ENCODE measurements at places on chromosomes 5 and 9.

- H3K27ac ChIP-seq = no peak overlapping the region
- H3K27me3 ChIP-seq = no peaks in the 10 kb centered on the region
- no peak for DNase-seq
- H3K36me3 ChIP-seq = no peaks in the 10 kb centered on the region
Measured at GRCh38 chr5:83957188-83957587, 236.5 kb upstream of the HAPLN1 start.

DNA sequence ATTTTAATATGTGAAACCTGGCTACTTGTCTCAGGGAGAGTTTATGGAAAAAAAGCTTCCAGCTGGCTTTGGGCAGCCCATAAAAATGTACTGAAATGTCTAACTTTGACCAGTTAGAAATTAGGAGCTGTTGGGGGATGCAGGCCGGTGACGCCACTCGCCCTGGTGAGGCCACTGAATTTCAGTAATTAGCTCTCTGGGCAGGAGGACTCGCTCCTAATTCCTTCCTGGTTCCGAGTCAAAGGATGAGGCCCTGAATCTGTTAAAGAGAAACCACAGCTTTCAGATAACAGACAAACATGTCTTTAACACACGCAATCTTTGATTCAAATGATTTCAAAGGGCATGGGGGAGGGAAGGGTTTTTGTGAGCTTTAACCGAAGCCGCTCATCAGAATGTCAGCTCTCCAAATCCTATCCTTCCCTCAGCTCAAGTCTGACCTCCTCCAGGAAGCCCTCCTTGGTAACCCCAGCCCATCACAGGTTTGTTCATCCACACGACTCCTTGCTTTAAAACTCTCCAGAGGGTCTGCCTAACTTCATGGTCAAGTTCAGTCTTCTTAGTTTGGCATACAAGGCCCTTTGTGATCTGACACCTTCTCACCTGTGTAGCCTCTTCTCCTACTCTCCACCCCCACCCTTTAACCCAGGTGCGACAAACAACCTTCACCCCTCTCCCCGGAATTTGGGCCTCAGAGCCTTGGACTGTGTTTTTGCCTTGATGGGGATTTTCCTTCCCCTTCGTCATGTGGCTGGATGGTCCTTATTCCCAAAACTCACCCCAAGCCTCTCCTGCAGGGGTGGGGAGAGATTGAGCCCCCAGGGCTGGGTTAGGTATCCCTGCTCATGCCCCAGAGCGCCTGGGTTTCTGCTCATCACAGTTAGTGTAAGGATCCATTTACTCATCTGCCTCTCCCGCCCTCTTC lies 13.6 kb upstream of the PHF19 start:
- H3K4me3 ChIP-seq = no peak overlapping the region
- no peak overlapping the region for H3K27ac ChIP-seq
- 0 out of 2 replicates have a peak, but pooled peaks cover 1% of the 10 kb centered on the region for H3K4me1 ChIP-seq

DNA sequence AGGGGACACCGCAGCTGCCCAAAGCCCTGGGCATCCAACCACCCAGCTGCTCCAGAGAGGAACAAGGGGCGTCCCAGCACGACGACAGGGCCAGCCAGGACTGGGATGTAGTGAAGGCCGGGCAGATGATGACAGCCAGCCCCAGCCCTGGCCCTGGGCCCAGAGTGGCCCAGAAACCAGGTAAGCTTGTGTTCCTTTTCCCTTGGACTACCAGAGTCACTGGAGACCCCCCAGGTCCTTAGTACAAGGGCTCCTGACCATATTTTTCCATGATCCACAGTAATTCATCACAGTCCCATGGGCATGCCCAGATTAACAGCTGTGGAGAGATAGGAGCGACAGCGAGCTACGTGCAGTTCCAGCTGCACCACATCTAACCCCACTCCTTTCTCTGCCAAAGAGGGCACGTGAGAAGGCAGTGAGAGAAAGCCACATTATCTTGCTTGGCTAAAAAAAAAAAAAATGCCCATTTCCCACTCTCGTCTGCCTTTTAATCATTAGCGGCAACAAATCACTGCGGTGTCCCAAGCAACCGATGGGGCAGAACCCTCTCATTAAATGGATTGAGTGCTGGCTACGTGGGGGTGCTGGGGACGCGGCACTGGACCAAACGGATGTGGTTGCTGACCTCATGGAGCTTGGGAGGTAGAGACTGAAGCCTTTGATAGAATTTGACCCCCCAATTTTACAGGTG lies 21.7 kb upstream of the SYNPO start:
- H3K4me1 ChIP-seq = 0 out of 2 replicates have a peak, but pooled peaks cover 3% of the 10 kb centered on the region
- H3K36me3 ChIP-seq = no peaks in the 10 kb centered on the region
- H3K27ac ChIP-seq = no peak overlapping the region
- H3K27me3 ChIP-seq = peaks cover under 1% of the 10 kb centered on the region
- no peak for DNase-seq

- H3K27me3 ChIP-seq = no peaks in the 10 kb centered on the region
- no peaks in the 10 kb centered on the region for H3K36me3 ChIP-seq
- H3K27ac ChIP-seq = no peak overlapping the region
- no peaks in the 10 kb centered on the region for H3K4me1 ChIP-seq
Measured at GRCh38 chr9:134245179-134245578, 80.8 kb upstream of the RNU6ATAC start.

- peaks cover 4% of the 10 kb centered on the region for H3K4me1 ChIP-seq
- no peak overlapping the region for H3K27ac ChIP-seq
- no peak for DNase-seq
- H3K4me3 ChIP-seq = no peak overlapping the region
- no peaks in the 10 kb centered on the region for H3K36me3 ChIP-seq
Measured at GRCh38 chr9:1994180-1994579, 21.0 kb upstream of the SMARCA2 start.

GRCh38 chr9:125593581-125594222 lies 113.3 kb downstream of the MAPKAP1 start:
- DNase-seq = no peak
- no peaks in the 10 kb centered on the region for H3K36me3 ChIP-seq

Measured in iPS DF 6.9 (cell line).